Inflammatory macrophage (primary cell): ENCODE measurements at places on chromosomes 5 and 9.

GRCh38 chr5:53826504-53826903 is 266.1 kb downstream of the NDUFS4 start:
- no peak for DNase-seq

GRCh38 chr5:10229306-10230048 is 20.2 kb downstream of the ATPSCKMT start:
- DNase-seq = no peak

GRCh38 chr5:159426694-159427093 is 96.4 kb upstream of the IL12B start:
- no peak for DNase-seq

DNA sequence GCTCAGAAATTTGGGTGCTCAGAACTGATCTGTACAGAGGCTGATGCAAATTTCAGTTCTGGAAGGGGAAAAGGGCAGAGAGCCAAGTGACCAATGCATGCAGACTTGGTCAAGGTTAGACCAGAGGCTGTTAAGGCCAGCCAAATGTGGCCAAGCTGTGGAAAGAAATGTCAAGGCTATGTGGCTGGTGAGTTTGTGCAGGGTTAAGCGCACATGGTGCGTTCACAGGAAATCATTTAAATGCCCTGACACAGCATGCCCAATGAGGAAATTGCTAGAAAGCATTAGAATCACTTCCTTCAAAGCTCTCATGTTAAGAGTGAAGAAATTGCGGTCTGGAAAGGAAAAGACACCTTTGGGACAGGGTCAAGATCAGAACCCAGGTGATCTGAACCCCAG is 58.0 kb downstream of the PTPN3 start:
- DNase-seq = peak; percentile 6

DNA sequence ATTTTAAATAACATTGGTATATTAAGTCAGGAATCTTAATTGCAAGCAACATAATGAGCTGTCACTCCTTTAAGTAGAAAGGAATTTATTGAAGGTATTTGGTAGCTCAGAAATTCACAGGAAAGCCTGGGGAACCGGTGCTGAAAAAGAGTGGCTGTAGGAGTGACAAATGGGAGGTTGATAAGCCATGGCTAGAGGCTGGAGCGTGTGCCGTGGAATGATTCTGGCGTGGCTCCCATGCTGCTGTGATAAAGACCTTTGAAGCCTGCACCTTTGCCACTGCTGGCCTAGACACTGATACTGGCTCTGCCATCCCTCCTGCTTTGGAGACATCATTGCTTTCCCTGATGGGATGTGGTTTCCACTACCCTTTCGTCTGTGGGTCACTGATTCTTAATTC is 65.7 kb upstream of the ATG10 start:
- DNase-seq = no peak

GRCh38 chr9:77457916-77458592 is 190.1 kb downstream of the GNA14 start:
- DNase-seq = peak; percentile 72

GRCh38 chr9:94867842-94868312 is 141.4 kb downstream of the AOPEP start:
- DNase-seq = no peak

- DNase-seq = no peak
These were observed 26.8 kb downstream of the TDRD7 start for GRCh38 chr9:97438666-97439065.

GRCh38 chr5:157444224-157444623 is 15.8 kb upstream of the NIPAL4 start:
- DNase-seq = no peak

DNA sequence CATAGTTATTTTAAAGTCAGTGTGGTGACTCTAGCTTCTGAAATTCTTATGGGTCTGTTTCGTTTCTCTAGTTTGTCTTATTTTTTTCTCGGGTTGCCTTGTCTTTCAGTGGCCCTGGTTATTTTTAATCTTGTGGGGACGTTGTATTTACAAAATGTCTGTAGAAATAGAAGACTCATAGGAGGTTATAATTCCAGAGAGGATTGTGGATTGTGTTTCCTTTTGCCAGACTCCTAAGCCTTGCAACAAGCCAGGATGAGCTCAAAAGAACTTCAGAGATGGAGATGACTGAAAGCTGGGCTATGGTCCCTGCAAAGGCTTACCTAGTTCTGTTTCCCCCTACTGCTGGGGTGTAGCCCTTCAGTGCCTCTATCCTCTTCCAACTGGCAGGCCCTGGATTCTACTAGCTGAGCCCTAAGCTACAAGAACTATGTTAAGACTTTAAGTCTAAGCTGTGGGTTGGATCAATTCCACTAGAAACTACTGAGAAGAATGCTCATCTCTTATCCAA is 32.2 kb upstream of the LECT2 start:
- DNase-seq = no peak

GRCh38 chr9:107337676-107338590 is 54.9 kb downstream of the RAD23B start:
- peak; percentile 82 for DNase-seq

GRCh38 chr5:97182571-97183099 is 412 bp downstream of the RIOK2 start:
- peak; percentile 23 for DNase-seq

- DNase-seq = no peak
These were observed 331.8 kb downstream of the KDM4C start for GRCh38 chr9:7089406-7090193.

- no peak for DNase-seq
These were observed 2.8 kb downstream of the LPCAT1 start for GRCh38 chr5:1520791-1521453.

- DNase-seq = no peak
These were observed 1886.0 kb upstream of the CDH6 start for GRCh38 chr5:29307478-29307877.

DNA sequence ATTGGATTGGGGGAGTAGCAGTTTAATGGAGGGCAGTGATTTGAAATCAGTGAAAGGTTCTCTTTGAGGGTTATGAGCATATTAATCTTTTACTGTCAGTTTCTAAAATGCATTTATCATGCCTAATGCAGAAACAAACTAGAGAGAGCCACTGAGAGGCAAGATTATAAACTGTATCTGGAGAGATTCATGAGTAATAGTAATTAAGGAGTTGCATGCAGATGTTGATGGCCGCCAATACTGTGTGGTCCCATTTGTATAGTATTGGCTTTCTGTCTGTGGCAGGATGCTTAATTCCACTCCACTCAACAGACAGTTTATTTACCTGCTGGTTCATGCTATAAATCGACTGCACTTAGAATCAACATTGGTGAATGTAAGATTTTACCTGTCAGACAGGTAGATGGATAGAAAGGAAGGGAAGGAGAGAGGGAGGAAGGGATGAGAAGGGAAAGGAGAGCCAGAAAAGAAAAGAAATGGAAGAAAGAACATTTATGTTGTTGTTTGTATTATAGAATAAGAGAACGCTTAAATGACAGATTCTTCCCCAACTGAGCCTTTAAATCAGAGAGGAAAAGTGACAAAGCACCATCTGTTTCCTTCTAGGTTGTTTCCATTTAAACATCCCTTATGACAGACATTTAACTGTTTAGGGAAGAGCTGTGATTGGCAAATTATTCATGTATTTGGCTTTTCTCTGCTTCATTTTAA is 146.5 kb downstream of the PAM start:
- no peak for DNase-seq

DNA sequence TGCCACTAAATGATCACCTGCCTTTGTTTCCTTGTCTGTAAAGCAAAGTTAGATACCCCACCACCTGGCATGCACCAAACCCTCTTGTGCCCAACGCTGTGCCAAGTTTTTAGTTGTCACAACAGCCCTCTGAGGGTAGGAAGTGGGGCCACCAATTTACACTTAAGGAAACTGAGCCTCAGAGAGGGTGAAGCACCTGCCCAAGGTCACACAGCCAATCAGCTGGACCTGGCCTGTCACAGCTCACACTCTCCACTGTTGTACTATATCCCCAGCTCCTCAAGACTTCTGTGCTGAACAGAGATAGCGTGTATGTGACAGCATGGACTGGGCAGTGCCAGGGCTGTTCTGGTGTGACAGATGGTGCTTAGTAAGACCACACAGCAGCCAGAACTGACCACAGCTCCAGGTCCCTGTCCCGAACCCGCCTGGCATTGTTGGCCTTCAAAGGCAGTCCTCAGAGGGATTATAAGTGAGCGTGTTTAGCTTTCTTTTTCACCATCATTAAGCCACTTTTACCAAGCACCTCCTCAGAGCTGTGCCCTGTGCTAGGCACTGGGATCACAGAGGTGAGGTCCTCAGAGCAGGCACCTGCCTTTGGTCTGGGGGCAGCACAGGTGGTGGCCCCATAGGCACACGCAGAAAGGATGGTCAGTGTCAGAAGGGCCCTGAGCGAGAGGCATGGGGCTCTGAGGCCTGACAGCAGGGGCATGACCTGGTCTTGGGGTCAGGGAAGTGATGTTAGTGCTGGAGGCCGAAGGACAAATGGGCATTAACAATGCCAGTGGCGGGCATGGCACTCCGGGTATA is 71.1 kb downstream of the COL27A1 start:
- no peak for DNase-seq

GRCh38 chr5:171454549-171454948 is 35.1 kb downstream of the FGF18 start:
- DNase-seq = no peak

- no peak for DNase-seq
These were observed 590 bp downstream of the RASGRF2 start for GRCh38 chr5:80960531-80961375.

- DNase-seq = no peak
These were observed 12.8 kb downstream of the NKD2 start for GRCh38 chr5:1021136-1021968.

- no peak for DNase-seq
These were observed 30.6 kb downstream of the SH3GL2 start for GRCh38 chr9:17609312-17610005.

GRCh38 chr9:110954822-110955291 is 83.4 kb downstream of the LPAR1 start:
- DNase-seq = peak; percentile 19

DNA sequence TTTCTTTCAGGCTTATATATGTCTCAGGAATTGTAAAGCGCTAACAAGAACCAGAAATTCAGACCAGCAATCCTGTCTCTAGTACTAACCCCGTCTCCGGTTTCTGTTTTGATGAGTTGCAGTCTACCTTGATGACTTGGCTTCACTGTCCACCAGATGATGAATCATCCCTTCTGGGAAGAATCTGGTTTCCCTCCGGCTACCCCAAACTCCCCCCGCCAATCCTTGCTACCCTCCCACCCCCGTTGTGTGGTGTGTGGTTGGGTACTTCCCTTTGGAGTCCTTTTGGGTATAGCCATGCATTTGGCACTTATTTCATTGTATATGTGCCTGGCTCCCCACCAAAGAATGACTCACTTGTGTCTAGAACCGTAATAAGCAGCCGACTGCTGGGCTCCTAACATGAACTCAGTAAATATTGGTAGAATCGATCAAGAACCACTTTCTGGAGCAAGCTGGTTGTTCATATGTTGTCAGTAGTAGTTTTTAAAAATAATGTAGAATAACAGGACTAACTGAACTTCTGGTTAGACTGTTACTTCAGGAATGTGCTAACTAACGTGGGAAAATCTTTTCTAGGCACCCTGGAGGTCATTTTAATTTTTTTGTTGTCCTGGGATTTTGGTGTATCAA is 8.3 kb upstream of the TGFBI start:
- peak; percentile 92 for DNase-seq

GRCh38 chr5:143932584-143932983 is 120.6 kb downstream of the HMHB1 start:
- DNase-seq = no peak

- no peak for DNase-seq
These were observed 26.9 kb upstream of the CEMIP2 start for GRCh38 chr9:71795097-71795813.

DNA sequence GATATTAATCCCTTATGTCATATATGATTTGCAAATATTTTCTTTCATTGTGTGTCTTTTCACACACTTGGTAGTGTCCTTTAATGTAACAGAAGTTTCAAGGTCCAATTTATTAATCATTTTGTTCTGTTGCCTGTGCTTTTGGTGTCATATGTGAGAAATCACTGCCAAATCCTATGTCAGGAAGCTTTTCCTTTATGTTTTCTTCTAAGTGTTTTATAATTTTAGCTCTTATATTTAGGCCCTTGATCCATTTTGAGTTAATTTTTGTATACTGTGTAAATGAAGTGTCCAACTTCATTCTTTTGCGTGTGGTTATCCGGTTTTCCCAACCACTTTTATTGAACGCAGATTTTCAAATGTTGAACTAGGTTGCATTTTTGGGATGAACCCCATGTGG is 6.1 kb upstream of the ZNF510 start:
- DNase-seq = no peak

GRCh38 chr5:171575808-171576207 is 156.4 kb downstream of the FGF18 start:
- no peak for DNase-seq

GRCh38 chr5:91053741-91054025 is 329.4 kb downstream of the ARRDC3 start:
- no peak for DNase-seq

GRCh38 chr5:108432024-108432423 is 50.1 kb upstream of the FBXL17 start:
- DNase-seq = no peak

DNA sequence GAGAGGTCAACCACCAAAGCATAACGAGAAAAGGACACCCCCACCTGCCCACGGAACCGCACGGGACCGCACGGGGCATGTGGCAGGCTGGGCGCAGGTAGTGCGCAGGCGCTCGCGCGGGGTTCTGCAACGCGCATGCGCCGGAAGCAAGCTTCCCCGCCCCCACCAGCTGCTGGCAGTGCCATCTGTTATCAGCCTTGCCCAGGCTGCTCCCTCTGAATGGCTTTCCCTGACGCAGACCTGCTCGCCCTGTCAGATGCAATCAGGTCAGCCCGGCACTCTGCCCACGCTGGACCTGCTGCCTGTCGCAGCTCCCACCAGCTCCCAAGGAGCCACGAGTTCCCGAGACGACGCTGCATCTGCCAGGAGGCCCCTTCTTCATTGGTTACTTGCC is 22.8 kb downstream of the PTCH1 start:
- DNase-seq = no peak

DNA sequence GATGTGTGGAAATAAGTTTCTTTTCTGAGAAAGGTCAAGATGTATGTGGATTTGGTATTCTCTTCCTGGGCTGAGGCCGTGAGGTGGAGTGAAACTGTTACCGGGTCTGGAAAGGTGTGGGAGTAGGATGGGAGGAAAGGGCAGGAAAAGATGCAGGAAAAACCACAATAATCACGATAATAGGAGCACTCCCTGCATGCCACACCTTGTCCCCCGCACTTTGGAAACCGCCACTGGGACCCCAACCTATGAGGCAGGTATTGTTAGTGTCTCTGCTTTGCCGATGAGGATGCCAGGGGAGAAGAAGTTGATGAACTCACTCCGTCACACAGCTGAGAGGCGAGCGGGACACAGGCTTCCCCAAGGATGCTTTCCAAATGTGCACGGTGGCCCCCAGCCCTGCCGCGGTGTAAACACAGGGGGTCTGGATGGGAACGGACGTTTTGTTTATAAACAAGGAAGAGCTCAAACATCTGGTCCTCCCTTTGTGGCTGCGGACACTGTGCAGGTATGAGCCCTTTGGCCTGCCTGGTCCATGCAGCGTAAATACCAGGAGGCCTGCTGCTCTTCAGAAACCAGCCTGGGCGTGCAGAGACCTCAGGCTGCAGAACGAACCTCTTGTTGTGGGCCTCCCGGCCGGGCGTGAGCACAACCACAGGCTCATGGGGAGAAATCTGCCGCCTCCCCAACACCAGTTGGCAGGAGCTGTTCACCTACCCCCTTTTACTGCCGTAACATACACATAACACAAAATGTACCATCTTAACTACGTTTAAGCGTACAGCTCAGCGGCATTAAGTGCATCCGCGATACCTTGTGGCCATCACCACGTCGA is 126.7 kb downstream of the COL23A1 start:
- no peak for DNase-seq

GRCh38 chr9:11269036-11269435 is 656.2 kb upstream of the PTPRD start:
- no peak for DNase-seq
